ENCODE measurements at places on chromosomes 5 and 9.

DNA sequence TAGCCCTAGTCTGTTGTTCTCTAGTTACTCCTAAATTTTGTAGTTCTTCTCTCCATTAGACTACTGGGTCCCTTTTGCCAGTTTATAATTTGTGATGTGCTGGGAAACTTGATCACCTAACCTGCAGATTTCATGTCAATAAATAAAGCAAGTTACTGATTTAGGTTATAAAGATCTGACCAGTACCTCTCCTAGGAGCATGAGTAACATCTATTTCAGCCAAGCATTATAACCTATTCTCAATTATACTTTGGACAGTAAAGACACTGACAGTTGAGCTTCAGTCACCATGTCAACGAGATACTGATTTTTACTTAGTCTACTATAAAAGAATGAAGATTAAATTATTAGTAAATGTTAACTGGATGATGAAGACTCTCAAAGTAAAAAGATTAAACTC, 36.7 kb downstream of the CSNK1A1 start:
- no peak for DNase-seq

DNA sequence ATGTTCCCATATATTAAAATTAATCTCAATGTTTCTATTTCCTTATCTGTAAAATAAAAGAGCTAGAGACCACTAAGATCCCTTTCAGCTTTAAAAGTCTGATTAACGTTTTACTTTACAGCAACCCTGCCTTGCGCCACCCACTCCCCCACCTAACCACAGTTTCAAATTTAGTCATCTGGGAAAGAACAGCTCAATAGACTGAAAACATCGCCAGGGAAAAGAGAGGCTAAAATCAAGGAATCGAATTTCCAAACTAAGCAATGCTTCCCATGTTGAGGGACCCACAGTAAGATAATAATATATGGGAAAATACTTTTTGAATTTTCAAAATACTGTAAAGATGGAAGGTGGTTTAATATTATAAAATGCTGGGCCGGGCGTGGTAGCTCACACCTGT, 6.6 kb downstream of the SAXO1 start:
- DNase-seq: no peak

DNA sequence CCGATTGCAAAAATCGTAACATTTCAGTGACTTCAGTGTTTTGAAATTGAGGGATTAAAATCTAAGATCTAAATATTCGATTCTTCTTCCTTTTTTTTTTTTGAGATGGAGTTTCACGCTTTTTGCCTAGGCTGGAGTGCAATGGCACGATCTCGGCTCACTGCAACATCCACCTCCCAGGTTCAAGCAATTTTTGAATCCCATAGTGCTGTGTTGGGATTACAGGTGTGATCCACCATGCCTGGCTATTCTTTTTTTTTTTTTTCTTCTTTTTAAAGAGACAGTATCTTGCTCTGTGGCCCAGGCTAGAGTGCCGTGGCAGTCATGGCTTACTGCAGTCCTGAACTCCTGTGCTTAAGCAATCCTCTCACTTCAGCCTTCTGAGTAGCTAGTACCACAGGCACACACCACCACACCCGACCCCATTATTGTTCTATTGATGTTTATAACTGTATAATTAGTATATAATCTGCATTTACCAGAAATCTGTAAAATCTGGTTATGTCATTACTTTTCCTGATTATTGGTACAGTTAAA, 42.7 kb downstream of the NSD1 start:
- DNase-seq: no peak

DNA sequence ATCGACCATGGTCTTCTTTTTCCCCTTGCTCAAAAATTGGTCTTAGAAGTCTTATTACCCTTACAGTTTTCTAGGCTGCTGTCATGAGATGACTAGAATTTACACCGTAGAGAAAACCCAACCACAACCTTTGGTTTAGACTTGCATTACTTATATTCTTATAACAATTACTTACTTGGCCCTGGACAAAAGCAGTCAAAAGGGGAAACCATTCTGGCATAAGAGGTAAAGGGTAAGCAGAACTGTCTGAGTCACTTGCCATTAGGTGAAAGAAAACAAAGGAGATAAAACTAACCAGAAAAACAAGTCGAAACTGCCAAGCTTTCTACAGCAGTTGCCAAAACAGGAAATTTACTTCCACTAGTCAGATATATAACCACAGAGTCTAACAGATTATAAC, 17.9 kb downstream of the TMEM245 start:
- peak; percentile 54 for DNase-seq

GRCh38 chr9:126084008-126084407, 242.6 kb upstream of the MVB12B start:
- DNase-seq: no peak

DNA sequence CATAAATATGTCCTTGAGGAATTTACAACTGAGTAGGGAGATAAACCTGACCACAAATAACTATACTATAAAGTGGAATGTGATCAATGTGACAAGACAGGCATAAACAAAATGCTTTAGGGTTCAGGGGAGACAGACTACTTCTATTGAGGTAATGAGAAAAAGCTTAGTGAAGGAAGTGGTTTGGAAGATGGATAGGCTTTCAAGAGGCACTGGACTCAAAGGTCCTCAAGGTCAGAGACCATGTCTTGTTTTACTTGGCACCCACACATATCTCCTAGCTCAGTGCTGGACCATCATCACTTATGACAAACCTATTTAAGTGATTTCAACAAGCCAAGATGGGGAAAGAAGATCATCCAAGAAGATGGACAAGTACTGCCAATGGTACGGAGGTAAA, 257.8 kb downstream of the BNC2 start:
- DNase-seq: peak; percentile 47

DNA sequence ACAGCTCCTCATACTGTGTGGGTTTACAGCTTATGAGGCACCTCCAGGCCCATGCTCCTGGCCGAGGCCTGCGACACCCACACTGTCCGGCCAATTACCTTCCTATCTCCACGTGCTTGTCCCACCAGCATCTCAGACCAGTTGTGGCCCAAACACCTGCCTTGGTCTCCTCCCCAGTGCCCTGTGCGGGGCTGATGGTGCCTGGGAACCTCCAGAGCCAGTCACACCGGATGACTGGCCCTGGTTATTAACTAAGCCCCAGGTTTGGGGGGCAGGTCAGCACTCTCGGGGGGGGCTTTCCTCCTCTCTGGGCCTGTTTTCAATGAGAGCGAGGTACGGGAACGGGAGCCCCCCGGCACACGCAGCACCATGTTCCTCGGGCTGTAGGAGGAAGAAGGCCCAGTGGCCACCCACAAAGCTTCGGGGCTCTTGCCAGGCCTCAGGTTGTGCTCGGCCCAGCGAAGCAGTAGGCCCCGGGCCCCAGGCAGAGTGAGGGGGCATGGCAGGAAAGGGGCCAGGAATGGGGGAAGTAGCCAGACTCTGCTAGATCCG, 76.0 kb upstream of the PHYKPL start:
- DNase-seq: no peak

DNA sequence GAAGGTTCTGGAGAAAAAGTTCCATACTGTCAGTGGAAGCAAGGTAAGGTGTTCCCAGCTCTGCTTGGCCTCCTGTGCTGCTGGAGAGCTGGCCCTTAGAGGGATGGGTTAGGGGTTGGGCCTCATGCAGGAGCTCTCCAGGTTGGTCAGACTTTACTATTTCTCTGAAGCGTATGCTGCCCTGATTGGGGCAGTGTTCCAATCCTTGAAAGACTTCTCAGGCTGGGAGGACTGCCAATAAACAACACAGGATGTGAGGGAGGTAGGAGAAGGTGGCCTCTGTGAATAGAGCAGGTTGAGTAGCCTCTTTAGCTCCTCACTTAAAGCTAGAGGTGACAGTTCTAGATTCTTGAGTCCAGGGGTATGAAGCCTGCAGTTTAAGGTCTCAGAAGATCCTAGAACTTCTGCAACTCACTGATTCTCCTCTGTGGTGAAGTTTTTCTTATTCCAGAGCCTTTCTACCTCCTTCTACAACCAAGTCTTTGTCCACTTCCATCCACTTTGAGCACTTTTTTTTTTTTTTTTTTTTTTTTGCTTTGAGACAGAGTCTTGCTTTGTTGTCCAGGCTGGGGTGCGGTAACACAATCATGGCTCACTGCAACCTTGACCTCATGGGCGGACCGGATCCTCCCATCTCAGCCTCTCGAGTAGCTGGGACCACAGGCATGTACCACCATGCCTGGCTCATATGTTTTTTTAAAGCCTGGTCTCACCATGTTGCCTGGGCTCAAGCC, 3.0 kb downstream of the HNRNPAB start:
- peak; percentile 84 for DNase-seq

DNA sequence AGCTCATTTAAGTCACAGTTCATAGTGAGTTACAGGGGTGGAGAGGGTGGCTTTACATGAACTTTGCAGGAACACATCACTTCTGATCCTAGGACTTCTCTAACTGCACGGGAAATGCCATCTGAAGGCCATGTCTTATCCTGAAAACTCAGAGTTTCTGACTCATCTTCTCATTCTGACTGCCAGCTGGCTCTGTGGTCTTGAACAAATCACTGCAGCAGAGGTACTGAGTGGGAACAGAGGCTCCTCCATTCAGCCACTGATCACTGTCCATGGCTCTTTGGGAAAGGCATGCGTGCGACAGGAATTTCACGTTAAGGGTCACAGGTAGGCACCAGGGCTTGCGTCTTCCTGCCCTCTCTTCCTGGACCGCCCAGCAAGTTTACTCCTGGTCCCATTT, 114.6 kb upstream of the LRRTM2 start:
- peak; percentile 19 for DNase-seq

DNA sequence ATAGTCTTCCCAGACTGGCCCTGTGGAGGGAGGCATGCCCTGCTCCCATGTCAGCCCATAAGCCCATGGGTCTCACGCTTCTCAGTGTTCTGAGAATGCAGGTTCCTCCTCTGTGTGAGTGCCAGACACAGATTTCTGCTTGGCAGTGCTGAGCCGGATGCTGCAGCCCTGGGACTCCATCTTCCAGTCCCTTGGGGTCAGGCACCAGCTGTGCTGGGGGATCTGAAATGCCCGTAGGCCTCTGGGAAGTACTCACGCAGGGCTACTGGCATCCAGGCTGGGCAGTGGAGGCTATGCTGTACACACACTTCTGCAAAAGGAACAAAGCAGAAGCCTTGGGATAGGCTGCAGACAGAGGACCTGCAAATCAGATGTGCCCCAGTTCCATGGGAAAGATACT, 1944.6 kb downstream of the EFNA5 start:
- DNase-seq: no peak

GRCh38 chr9:6153425-6153824, 62.2 kb upstream of the IL33 start:
- no peak for DNase-seq

GRCh38 chr9:15618540-15619331, 65.9 kb downstream of the CCDC171 start:
- no peak for DNase-seq

GRCh38 chr9:125486152-125486508, 220.9 kb downstream of the MAPKAP1 start:
- DNase-seq: no peak

- DNase-seq: no peak
These were observed 84.3 kb downstream of the SLF1 start for GRCh38 chr5:94702729-94703128.

DNA sequence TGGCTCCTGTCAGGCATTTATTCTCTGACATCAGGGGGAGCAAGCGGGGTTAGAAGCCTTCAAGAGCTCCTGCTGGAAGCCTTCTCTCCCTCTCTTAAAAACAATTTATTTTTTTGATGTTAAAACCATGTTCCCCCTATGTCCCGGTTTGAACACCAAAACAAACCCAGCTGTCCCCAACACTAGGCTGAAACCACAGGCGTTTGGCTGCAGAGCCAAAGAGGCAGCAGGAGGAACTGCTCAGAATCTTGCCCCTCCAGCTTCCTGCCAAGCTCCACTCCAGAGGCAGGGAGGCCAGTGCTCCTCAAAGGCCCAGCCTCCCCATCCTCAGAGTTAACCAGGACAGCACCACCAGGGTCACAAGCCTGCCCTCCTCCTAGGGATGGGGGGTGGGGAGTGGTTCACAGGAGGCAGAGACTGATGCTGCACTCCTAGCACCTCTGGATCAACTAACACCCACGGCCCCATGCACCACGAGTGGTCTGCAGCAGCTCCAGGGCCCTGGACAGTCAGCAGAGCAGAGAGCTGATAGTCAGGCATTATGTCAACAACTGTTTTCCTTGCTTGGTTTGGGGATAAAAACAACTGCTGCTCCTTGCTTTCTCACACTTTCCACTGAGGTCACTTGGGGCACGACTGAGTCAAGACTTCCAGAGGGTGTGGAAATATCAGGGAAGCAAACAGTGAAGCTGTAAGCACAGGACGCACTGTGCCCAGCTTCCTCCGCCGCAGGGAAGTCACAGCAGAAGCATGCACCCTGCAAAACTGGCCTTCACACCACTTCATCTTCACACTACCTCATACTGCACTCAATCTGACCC, 96.5 kb upstream of the ADRA1B start:
- no peak for DNase-seq

DNA sequence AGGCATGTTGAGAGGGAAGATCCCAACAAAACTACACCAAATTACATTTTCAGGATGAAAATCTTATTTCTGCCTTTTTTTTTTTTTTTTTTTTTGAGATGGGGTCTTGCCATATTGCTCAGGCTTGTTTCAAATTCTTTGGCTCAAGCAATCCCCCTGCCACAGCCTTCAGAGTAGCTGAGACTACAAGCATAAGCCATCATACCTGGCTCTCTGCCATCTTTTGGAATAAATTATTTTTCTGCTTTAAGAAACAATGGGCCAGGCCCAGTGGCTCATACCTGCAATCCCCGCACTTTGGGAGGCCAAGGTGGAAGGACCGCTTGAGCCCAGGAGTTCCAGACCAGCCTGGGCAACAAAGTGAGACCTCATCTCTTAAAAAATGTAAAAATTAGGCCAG, 14.3 kb downstream of the AFF4 start:
- DNase-seq: no peak

DNA sequence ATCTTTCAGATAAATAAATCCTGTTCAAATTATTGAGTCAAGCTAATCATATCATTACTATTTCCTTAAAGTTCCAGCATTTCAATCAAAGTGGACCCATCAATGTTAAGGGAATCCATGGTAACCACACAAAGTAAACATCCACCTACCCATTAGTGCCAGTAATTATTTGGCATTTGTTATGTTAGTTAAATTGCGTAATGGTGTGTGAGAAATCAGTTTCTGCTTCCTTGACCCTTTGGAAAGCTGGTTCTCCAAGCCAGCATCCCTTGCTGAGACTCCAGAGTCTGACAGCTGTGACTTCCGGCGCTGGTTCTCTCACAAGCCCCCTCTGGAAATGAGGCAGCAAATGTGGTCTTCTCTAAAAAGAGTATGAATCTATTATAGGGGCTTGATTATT, 308.6 kb upstream of the EFNA5 start:
- DNase-seq: peak; percentile 35

GRCh38 chr5:177008716-177009115, 2.1 kb upstream of the UIMC1 start:
- DNase-seq: no peak

- DNase-seq: no peak
These were observed 223.2 kb upstream of the PANK3 start for GRCh38 chr5:168802337-168802736.

GRCh38 chr5:101580591-101580990, 677.5 kb upstream of the ST8SIA4 start:
- DNase-seq: no peak

All from fibroblast of lung (primary cell).